ENCODE measurements at places on chromosomes 16 and 17.

DNA sequence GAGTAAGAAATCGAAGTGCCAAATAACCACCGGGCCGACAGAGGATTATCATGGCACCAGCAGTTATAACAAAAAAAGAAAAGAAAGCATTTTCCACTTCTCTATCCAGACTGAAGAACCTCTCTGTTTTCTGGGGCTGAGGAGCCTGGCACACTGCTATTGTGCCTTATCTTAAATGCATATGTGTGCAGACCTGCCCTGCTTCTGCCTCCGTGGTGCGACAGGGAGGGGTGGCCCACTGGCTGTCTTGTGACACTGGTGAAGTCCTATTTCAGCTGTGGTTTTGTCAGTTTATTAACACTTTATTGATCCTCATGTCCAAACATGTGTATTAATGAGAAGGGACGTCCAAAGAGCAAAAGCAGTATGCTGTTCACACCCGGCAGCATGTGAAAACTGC is 55.4 kb downstream of the CDK5R1 start:
- no peak for DNase-seq

GRCh38 chr16:80024443-80024842 is 423.9 kb upstream of the MAF start:
- no peak for DNase-seq

DNA sequence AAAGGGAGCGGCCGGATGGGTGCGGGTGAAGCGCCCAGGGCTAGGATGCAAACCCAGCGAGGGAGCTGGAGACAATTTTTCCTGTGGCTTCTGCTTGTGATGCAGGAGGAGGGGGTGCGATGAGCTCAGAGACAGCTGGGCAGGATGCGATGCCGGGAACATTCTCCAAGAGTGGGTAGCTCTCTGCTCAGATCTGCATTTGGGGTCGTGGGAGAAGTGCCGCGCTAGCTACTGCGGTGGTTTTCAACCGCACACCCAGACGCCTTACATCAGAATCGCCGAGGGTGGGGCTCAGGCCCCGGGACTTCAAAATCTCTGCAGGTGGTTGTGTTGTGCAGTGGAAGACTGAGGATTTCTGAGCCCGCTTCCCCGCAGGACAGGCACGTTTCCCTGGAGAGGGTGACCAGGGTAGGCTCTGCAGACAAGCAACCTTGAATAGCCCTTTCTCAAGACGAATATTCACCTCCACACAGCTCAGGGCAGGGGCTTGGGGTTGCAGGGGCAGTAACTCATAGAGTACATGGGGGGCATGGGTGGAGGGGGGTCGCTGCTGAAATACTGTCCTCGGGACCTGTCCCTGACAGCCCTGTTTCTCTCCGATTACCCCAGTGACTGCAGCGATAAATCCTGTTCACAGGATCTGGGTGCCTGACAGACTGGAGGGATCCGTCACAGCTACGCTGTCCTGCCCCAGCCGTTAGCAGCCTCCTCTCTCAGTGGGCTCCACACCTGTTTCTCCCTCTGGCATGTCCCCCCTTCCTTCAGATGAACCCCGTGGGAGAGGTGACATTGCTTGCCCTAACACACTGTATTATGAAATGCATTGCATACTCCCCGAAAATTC is 63.3 kb downstream of the HAPSTR1 start:
- no peak for DNase-seq

DNA sequence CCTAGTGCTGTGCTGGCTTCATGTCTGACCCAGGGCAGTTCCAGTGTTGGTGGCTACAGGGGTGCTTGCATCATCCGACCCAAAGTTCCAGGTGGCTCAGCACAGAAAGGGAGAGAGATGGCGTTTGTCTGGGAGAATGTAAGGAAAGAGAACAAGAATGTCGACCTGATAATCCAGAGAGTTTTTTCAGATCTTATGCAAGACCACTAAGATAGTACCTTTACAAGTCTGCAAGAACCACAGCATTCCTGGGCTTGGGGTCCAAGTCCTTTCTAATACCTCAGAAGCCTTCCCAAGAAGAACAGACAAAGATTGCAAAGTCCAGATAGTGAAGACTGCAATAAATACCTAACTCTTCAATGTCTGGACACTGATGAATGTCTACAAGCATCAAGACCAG is 363.0 kb upstream of the TOM1L1 start:
- DNase-seq = no peak

GRCh38 chr16:50977138-50977537 is 173.9 kb downstream of the SALL1 start:
- no peak for DNase-seq

GRCh38 chr16:57366544-57367040 is 5.7 kb upstream of the CX3CL1 start:
- no peak for DNase-seq

- no peak for DNase-seq
These were observed 352 bp downstream of the MARF1 start for GRCh38 chr16:15642557-15643047.

GRCh38 chr16:22789281-22789945 is 24.5 kb upstream of the HS3ST2 start:
- DNase-seq = no peak
